Natural killer cell (primary cell): ENCODE measurements at places on chromosomes 6 and 20. TPM values are rescaled to one million over a fixed set of nuclear protein-coding genes. Genes with fewer than 3 reads are reported as not detected.
A peak's percentile ranks its signal among the peaks of the same experiment; 100 is the strongest.

DNA sequence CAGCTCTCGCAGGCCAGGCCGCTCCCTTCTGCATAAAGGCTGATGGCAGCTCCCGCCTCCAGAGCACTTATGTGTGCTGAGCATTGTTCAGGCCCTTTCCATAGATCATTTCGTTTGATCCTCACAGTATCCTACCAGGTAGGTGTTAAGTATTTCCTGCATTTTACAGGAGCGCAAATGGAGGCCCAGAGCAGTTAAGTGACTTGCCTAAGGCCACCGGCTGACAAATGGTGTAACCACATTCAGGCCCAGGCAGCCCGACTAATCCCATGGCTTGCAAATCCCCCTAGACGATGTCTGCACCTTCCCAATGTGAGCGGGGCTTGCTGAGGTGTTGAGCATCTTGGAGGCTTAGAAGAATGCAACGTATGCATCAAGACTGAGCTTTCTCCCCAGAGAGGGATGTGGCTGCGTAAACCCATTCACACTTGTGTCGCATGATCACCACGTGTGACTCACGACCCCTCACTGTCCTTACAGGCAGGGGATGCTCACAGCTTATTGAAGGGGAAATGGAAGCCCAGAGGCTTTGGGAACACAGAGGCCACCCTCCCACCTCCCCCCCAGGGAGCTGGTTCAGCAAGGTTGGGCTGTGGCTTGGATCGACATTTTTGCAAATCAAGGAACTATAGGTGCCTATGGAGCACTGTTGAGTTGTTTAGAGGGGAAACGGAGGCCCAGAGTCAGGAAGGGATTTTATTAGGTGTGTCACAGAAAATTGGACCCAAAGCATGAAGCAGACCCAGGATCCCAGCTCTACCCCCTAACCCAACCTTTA is 7.0 kb downstream of the BPIFB2 start:
- H3K27me3 ChIP-seq = no peaks in the 10 kb centered on the region
- no peaks in the 10 kb centered on the region for H3K4me1 ChIP-seq
- H3K27ac ChIP-seq = no peak overlapping the region
- no peak for DNase-seq

HLA-DOB gene
- 4.2 TPM for total RNA-seq

RGS17 gene
- total RNA-seq = 1.9 TPM

DNA sequence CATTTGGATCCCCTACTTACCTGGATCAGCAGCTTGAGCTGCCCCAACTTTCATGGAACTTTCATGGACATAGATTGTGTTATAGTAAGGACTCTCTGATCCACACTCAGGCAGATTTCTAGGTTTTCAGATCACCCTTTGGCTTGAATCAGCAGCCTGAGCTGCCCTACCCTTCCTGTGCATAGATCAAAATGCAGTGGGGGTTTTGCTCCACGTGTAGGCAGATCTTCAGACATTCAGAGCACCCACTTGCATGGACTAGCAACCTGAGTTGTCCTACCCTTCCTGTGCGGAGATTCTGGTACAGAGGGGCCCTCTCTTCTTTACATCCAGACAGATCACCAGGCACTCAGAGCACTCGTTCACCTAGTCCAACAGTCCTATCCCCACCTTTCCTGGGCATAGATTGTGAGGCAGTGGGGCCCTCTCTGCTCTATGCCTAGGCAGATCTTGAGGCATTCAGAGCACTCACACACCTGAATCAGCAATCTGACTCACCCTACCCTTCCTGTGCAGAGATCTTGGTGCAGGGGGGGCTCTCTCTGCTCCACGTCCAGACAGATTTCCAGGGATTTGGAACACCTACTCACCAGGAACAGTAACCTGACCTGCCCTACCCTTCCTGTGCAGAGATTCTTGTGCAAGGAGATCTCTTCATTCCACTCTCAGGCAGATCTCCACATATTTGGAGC is 705.2 kb upstream of the NRSN1 start:
- no peak overlapping the region for H3K4me3 ChIP-seq
- H3K27ac ChIP-seq = no peak overlapping the region
- no peaks in the 10 kb centered on the region for H3K36me3 ChIP-seq
- no peaks in the 10 kb centered on the region for H3K4me1 ChIP-seq
- no peaks in the 10 kb centered on the region for H3K27me3 ChIP-seq

- DNase-seq = no peak
- H3K4me1 ChIP-seq = peaks cover 33% of the 10 kb centered on the region
- H3K36me3 ChIP-seq = no peaks in the 10 kb centered on the region
- no peaks in the 10 kb centered on the region for H3K27me3 ChIP-seq
- peak overlapping the region; percentile 50 for H3K27ac ChIP-seq
Observed at GRCh38 chr20:34705397-34706301, 1.5 kb downstream of the TP53INP2 start.

CENPQ gene
- 1.6 TPM for total RNA-seq

DLL1 gene
- total RNA-seq = 4.3 TPM

DNA sequence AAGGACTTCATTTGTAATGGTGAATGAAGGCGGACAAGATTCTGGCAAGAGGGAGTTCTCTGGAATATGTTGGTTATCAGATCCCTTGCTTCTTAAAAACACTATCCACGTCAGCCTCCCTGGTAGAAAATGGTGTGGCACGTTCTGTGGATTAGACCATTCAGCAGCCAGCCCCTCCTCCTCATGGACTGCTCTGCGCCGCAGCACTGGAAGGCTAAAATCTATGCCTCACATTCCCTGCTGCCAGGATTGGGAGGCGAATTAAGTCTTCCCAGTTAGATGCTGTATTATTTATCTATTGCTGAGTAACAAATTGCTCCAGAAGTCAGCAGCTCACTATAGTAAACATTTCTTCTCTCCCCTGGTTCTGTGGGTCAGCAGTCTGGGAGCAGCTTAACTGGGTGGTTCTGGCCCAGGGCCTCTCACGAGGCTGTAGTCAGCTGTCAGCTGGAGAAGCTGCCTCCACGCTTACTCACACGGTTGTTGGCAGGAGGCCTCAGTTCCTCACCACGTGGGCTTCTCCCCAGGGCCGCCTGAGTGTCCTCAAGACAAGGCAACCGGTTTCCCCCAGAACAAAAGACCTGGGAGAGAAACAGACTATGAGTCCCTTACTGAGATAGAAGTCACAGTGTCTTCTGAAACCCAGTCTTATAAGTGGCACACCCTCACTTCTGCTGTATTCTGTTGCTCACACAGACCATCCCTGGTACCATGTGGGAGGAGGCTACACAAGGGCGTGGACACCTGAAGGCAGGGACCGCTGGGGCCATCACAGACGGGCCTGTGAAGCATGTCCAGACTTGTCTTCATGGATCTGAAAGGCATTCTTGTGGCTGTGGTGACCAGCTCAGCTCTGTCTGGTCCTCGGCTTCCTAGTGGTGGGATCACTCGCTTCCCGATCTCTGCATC is 101.0 kb downstream of the NRN1 start:
- H3K36me3 ChIP-seq = no peaks in the 10 kb centered on the region
- H3K4me3 ChIP-seq = no peak overlapping the region
- no peaks in the 10 kb centered on the region for H3K27me3 ChIP-seq
- DNase-seq = no peak
- H3K27ac ChIP-seq = no peak overlapping the region

DNA sequence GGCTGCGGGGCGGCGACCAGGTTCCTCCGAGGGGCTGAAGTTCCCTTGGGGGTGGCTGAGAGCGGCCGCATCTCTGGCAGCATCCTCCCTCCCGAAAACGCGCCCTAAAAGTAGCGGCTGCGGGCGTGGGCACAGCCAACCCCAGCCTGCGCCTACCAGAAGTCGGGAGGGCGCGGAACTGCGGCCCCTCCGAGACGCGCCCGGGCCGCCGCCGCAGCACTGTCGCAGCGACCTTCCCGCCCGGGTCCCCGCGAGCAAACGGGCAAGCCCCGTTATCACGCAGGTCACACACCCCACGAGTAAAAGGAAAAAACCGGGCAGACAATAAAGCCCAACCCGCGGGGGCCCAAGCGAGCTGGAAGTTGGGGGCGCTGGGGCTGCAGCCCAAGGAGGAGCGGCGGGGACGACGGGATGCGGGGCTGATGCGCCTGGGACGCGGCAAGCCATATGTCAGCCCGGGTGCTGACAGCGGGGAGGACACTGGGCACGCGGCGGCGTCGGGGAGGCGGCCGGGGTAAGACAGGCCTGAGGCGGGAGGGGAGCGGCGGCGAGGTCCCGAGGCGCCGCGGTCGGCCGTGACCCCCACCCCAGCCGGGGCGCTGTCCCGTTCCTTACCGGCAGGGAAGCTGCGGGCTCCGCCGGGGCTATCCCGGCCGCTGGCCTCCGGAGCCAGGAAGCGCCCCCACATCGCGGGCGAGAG is 659 bp downstream of the CEP85L start:
- peak overlapping the region; percentile 89 for H3K4me3 ChIP-seq
- peaks cover 11% of the 10 kb centered on the region for H3K4me1 ChIP-seq

DNA sequence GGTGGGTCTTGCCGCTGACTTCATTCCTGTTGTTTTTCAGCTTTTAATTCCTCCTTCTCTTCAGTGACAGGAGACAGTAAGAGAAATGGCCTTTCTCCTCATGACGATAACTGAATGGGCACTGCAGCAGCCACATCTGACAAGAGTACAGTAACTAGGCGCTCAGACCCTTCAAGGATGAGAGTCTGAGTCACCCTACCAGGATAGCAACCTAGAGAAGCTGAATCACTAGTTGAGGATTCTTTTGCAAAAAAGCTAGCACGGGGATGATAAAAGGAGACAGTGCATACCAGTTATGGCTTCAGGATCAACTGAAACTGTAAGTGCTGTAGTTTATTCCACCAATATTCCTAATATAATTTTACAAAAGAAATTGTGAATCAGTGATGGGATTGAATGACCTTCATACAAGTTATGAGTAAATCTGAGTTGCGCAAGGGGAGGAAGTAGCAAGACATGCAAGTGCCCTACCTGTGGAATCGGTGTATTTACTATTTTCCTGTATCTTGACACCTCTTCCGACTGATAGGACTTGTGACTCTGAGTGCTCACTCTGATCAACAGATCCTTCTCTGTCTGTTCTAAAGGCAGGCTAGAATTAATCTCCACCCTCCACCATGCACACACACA is 161.8 kb upstream of the GRIK2 start:
- no peak overlapping the region for H3K27ac ChIP-seq
- H3K36me3 ChIP-seq = no peaks in the 10 kb centered on the region
- H3K4me3 ChIP-seq = no peak overlapping the region
- no peaks in the 10 kb centered on the region for H3K4me1 ChIP-seq
- H3K27me3 ChIP-seq = no peaks in the 10 kb centered on the region

- no peak overlapping the region for H3K4me3 ChIP-seq
- peaks cover 5% of the 10 kb centered on the region for H3K4me1 ChIP-seq
- DNase-seq = no peak
- H3K27me3 ChIP-seq = no peaks in the 10 kb centered on the region
Observed at GRCh38 chr20:32906200-32906599, 47.5 kb downstream of the EFCAB8 start.

CEBPB gene
- 68.2 TPM for total RNA-seq

MCM8 gene
- 8.1 TPM for total RNA-seq

DNA sequence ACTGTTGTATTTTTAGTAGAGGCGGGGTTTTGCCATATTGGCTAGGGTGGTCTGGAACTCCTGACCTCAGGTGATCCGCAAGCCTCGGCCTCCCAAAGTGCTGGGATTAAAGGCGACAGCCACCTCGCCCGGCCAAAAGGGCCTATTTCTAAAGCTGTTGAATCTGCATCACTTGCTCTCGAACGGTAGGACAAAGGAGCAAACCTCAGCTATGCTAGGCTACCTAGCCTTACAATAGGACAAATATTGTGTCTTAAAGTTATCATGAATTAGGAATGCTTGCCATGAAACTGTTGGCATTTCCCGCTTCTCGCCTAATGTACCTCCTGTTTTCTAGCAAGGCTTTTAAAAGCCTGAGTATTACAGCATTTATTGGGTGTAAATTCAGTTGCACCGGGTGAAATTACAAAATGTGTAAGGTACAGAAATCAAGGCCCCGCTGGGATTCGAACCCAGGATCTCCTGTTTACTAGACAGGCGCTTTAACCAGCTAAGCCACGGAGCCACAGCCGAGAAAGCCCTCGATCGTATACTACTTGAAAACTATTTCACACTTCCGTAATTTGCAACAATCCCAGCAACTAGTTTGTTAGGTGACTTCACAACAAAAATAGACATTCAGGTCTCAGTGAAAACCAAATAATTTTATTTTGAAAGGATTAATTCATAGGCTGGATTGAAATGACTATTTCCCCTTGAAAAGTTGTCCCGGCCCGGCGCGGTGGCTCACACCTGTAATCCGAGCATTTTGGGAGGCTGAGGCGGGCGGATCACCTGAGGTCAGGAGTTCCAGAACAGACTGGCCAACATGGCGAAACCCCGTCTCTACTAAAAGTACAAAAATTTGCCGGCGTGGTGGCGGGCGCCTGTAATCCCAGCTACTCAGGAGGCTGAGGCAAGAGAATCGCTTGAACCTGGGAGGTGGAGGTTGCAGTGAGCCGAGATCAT is 211.6 kb upstream of the ZNF184 start:
- H3K4me1 ChIP-seq = peaks cover 12% of the 10 kb centered on the region
- peak; percentile 33 for DNase-seq
- no peak overlapping the region for H3K4me3 ChIP-seq
- peaks cover 30% of the 10 kb centered on the region for H3K27me3 ChIP-seq

DNA sequence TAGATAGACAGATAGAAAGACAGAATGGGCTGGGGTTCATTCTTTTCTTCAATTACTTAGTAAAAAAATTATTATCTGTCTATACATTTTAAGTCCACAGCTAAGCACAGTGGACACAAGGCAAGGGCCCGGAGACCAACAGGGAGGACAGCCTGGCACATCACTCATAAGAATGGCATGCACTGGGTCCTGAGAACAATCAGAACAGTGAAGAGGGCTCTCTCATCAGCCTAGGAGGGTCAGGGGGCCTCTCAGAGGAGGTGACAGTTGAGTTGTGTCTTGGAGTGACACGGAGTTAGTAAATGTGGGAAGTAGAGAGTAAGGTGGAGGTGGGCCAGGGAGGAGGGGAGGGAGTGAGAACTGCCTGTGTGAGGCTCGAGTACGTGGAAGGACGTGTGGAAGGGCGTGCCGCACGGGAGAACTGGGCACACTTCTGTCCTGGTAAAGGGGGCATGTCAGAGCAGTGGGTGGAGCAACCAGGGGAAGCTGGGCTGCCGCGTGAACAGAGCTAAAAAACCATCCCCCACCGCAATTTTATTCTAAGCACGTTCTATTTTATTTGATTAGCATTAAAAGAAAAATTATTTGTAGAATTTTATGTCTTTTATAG is 45.1 kb upstream of the DSP start:
- DNase-seq = no peak
- no peak overlapping the region for H3K27ac ChIP-seq
- no peak overlapping the region for H3K4me3 ChIP-seq
- no peaks in the 10 kb centered on the region for H3K27me3 ChIP-seq

RAD21L1 gene
- total RNA-seq = not detected

ZNF831 gene
- 42.0 TPM for total RNA-seq

- no peak overlapping the region for H3K4me3 ChIP-seq
- H3K27ac ChIP-seq = no peak overlapping the region
- H3K4me1 ChIP-seq = no peaks in the 10 kb centered on the region
- DNase-seq = no peak
- no peaks in the 10 kb centered on the region for H3K27me3 ChIP-seq
Observed at GRCh38 chr6:137403855-137404254, 90.3 kb downstream of the OLIG3 start.

DNA sequence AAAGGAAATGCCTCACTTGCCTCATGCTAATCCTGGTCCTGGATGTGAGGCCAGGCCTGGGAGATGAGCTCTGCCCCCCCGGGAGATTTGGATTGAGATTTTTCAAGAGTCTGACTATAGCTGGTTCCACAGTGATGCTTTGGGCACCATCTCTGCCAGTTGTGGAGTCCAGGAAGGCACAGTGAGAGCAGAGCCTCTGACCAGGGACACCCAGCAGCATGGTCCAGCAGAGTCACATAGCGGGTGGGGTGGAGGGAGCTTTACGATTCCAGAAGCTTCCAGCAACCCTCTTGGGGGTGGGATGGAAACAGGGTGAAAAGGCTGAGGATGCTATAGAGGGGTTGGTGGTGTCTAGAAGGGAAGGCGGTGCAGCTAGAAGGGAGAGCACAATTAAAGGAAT is 8.7 kb downstream of the SLC32A1 start:
- DNase-seq = no peak
- no peaks in the 10 kb centered on the region for H3K36me3 ChIP-seq
- peaks cover 37% of the 10 kb centered on the region for H3K4me1 ChIP-seq
- no peak overlapping the region for H3K4me3 ChIP-seq
- peaks cover 63% of the 10 kb centered on the region for H3K27me3 ChIP-seq
